ENCODE measurements at places on chromosomes 16 and 17.

DNA sequence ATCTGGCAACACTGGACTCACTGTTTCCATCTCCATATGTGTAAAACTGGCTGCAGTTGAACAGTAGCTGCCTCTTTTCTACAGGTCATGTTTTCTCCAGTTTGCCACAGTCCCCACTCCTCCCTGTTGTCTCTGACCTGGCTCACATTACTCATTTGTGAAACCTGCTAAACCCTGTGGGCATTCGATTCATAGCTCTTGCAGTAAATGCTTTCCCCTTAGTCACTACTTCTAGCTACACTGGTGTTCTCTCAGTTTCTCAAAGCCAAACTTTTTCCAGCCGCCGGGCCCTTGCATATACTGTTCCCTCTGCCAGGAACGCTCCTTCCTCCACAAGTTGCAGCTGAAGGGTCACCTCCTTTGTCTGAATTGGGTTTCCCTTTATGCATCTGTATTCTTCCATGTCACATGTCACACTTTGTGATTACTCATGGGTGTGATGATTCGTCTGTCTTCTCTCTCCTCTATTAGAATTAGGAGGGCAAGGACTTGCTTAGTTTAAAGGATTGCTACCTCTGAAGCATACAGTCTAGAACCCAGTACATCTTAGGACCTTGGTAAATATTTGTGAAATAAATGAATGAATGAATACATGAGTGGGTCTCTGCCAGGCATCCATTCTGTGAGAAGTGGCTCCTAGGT, 15.0 kb upstream of the MT4 start:
- DNase-seq: no peak

- peak; percentile 29 for DNase-seq
These were observed 2.5 kb upstream of the CLTC start for GRCh38 chr17:59617156-59617732.

DNA sequence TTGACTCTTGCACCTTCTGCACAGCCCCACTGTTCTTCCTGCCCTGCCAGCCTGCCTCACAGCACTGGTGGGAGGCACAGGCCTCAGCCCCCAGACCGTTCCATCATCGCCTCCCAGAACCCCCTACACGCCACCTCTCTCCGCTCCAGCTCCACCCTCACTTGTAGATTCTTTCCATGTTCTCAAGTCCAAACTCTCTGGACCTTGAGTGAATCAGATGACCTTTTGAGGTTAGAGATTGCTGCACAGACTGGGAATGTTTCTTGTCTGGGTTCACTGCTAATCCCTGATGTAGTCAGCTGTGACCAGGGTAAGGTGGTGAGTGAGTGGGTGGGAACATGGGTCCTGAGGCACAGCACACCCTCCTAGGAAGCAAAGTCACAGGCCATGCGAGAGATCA, 272.4 kb downstream of the IRF8 start:
- no peak for DNase-seq

DNA sequence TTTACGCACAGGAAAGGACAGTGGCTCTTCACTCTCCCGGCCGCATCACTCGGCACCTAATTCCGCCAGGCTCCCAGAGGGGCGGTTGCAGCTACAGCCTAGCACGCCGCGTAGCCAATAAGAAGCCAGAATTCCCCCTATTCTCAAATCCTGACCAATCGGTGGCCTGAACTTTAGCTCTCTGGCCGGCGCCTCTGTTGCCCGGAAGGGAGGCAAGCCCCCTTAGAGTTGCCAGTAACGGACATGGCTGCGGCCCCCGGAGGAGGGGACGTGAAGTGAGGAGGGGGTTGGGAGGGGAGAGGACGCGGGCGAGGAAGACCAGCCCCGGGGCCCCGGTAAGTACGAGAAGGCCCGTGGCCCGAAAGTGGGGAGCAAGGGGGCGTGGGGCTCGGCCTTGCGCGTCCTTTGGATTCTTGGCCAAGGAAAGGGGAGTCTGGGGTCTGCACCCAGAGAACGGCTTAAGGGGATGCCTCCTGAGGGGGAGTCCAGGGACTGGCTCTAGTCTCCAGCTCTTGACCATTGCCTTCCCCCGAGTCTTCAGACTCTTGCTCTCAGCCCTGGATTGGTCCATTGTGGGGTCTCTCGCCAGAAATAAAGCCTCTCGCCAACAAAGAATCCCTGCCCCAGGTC, at the start of gene TMEM94:
Gene TMEM94 (plus strand): TSS at position 219 of the 630 bp plus-strand sequence. CDS start 15,271 bp downstream, outside the sequence.
- peak; percentile 99 for DNase-seq

DNA sequence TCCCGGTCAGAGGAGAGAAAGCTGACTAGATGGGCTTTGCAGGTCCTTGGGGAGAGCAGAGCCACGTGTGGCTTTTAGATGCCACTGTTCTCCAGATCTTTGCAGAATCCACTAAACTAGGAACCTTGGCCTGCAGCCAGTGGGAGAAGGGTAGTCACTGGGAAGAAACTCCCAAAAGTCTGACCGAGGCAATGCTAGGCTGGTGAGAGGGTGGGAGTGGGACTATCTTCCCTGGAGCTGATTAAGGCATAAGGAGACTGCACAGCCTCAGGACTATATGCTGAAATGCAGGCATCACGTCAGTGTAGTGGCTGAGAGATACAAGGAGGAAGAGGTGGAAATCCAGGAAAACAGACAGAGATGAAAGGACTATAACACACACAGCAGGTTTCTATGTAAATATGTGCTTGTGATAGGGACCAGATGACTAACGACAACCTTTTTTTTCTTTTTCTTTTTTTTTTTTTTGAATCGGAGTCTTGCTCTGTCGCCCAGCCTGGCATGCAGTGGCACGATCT, 2.2 kb upstream of the GSDMA start:
- no peak for DNase-seq

GRCh38 chr17:8621585-8621984, 8.9 kb downstream of the MYH10 start:
- DNase-seq: no peak

DNA sequence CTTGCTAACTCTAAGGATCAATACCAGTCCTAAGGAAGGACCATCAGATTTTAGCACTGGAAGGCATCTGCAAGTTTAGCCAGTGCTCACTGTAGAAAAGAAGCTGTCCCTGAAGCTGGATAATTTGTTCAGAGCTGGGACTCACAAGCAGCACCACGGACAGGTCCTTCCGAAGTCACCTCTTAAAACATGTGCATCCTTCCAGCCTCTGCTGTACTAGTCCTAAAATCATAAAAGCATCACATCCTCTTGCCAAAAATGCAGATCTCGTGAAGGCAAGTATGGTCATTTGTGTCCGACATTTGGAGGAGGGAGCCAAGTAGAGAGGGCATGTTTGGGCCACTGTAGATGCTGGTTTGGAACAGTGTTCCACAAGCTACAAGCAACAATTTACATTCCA, 506.9 kb downstream of the RBFOX1 start:
- DNase-seq: peak; percentile 12

DNA sequence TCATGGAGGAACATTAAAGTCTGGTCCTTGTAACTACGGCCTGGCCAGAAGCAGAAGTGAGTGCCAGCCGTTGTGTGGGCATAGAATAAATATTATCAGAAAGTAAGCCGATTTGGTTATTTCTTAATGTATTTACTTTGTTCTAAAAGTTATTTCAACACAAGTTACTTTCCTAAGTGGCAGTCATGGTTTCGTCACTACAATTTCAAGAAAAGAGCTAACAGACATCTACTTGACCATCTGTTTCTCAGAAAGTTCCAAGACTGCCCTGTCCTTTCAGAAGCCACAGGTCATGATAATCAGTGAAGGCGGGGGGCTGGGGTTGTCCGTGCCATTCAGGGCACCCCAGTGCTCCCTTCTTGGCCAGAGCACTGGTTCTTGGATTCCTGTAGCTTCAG, 14.9 kb upstream of the FASN start:
- no peak for DNase-seq

DNA sequence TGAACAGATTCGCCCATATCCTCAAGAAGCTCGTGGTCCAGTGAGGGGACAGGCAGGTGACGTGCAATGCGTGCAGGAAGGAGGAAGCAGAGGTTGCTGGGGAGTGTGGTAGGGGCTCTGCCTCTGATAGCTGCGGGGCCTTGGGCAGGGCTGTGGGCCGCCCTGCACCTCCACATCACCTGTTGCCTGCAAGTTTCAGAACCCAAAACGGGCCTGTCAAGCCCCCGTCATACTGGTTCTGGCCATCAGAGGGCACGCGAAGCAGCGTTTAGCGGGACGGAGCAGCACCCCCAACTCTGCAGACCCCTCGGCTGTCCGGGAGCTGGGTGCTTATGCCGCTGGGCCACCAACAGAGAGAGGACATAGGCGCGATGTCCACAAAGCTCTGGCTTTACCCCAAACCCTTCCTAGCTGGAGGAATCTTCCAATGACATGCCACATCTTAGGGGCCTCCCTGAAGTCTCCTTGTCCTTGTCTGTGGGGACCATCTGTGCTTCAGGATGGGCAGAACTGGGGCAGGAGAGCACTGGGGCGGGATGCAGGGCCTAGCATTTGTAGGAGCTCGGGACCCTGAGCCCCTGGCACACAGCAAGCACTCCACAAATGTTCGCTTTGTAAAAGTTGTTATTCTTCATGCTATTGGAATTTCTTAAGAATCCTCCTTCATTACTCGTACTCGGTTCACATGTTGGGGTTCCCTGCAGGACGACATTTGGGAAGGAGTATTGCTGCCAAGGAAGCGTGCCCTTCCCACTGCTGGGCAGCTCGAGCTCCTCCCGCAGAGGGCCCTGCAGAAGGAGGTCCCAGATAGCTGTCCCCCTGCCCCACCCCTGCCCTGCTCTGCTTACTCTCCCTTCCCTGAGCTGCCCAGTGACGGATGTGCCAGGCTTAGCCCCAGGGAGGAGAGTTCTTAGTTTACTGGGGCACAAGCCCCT, 64.3 kb downstream of the CNGB1 start:
- DNase-seq: no peak

GRCh38 chr16:56547120-56547948, 17.5 kb upstream of the MT4 start:
- DNase-seq: peak; percentile 16

GRCh38 chr17:66441101-66441661, 138.8 kb downstream of the PRKCA start:
- no peak for DNase-seq

DNA sequence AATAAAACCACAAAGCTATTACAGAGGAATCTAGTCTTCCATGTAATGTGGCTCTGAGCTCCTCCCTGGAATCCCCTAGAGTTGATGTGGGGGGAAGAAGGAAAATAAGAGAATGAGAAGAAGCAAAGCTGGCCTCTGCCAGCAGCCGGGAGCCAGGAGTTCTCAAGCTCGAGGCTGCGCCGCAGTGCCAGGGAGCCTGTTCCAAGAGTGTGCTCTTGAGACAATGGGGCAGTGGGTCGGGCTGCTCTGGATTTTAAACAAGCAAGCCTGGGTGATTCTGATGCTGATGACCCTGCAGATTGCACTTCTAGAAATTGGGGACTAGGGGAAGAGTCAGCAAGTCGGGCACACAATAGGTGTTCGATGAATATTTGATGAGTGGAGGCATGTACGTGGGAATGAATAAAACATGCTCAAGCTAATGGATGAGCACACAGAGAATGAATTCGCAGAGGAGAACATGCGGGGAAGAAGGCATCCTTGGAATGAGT, 119.9 kb downstream of the CMIP start:
- DNase-seq: no peak

DNA sequence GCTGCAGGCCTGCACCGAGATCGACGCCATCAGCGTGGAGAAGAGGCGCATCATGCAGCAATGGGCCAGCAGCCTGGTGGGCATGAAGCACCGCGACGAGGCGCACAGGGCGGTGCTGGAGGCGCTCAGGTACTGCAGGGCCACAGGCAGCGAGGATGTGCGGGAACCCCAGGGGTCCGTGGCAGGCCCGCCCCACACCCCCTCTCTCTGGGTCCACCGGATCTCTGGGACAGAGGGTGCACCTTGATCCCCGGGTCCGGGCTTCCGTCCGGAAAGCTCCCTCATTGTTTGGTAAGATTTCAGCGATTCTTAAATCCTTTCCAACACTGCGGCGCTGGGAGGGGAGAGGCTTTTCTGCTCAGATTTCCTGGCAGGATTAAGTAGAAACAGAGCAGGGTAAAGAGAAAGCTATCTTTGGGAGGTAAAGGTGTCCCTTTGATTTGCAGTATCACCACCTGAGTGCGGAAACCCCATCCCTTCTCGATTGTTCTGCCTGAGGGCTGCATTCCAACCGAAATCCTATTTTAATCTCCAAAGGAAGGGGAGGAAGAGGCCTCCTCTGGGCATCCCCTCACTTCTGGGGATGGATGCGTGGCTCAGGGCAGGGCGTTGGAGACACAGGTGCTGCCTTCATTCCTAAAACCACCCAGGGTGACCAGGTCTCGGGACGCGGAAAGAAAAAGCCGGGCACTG, 29.2 kb downstream of the CCDC40 start:
- DNase-seq: no peak

DNA sequence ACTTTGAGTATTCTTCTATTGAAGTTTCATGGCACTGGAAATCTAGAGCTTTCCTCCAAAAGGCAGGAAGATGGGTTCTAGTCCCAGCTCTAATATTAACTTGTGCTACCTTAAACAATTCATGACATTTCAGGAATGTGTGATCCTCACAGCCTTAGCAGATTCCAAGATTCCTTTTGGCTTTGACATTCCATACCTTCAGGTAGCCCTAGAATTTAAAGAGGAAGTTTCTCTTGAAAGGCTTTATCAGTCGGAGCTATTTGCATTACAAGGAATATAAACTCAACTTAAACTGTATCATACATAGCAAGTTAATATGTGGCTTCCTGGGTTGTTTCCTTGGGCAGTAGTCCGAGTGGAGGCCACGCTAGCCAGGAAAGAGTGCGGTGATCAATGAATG, 330.0 kb downstream of the SHISA9 start:
- no peak for DNase-seq

DNA sequence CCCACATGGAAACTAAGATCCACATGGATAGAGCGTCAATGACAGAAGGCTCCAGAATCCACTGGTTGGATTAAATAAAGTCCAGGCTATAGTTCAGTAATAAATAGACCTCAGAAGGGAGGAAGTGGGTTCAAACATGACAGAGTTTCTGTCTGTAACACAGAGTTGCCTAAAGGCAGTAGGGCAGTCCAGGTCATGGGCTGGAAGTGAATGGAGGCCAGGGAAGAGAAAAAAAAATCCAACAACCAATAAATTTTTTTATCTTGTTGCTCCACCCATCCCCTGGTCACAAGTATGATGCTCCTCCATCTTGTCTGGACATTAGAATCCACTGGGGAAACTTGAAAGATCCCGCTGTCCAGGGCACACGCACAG, 92.4 kb downstream of the RGS9 start:
- no peak for DNase-seq

- no peak for DNase-seq
These were observed 237.2 kb downstream of the GSG1L start for GRCh38 chr16:27826081-27826892.

- DNase-seq: no peak
These were observed 27.4 kb upstream of the ZNF423 start for GRCh38 chr16:49883076-49884014.

DNA sequence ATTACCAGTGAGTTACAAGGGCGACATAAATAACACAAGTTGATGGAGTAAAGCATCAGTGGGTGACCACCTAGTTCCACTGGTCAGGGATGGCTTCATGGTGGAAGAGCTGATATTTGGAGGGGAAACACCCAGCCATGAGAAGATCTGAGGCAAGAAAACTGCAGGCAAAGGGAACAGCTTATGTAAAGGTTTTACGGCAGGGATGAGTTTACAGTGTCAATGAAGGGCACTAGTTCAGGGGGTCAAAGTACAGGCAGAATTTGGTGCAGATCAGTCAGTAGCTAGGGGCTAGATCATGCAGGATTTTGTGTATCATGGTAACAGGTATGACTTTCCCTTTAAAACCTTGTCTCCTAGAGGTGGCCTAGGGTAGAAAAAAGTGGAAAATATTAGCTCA, 339.6 kb downstream of the PMP22 start:
- no peak for DNase-seq

All from RKO (cell line).